Right forelimb (tissue), 1 donor: ENCODE measurements at places on chromosomes 2 and 18.

GRCh38 chr18:49591775-49592174, 29.9 kb downstream of the LIPG start:
- DNase-seq: no peak

DNA sequence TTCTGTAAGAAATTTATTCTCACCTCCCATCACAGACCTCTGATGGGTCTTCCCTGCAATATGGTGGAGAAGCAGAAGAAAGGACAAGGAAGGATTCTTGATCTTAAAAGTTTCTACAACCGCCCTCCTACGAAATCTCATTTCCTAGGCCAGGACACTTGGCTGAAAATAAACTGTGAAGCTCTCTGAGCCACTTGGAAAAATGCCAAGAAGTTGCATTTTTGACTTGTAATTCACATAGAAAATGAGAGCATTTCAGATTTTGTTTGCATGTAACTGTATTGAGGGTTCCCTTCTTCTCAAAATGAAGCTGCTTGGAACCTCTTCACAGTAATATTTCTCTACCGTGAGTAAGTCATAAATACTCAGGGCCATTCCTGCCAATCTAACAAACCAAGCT, 458.3 kb upstream of the SLC14A2 start:
- no peak for DNase-seq

DNA sequence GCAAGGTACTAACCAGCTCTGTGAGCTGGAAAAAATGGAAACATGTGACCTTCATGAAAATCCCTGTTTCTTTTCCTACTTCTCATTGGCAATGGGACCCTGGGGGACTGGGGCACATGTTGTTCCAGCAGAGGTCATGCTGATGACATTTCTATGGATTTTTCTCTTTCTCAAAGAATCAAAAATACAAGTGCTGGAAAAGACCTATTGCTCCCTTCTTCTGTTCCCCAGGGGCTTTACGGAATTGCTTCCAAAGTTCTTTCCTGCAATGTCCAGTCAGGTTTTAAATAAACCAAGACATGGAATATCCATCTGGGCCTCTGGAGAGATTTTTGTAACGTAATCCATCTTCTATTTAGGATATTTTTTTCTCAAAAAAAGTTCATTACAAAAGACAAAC, 1006.1 kb upstream of the CELF4 start:
- no peak for DNase-seq

DNA sequence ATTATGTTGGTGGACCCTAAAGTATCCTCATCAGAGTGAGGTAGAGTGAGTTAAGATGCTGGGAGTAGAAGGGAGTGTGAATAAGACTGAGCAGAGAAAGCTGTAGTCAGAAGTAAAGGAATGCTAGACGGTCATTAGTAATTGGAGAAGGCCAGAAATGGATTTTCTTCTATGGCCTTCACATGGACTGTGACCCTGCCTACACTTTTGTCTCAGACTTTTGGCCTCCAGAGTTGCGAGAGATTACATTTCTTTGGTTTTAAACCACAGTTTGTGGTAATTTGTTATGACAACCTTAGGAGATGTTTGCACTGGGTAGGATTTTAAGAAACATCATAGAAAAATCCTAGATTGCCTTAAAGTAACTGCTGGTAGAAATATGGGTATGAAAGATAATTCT, 1267.7 kb upstream of the TMEFF2 start:
- no peak for DNase-seq

- DNase-seq: peak; percentile 65
These were observed 4.8 kb upstream of the ID2 start for GRCh38 chr2:8676921-8677645.

DNA sequence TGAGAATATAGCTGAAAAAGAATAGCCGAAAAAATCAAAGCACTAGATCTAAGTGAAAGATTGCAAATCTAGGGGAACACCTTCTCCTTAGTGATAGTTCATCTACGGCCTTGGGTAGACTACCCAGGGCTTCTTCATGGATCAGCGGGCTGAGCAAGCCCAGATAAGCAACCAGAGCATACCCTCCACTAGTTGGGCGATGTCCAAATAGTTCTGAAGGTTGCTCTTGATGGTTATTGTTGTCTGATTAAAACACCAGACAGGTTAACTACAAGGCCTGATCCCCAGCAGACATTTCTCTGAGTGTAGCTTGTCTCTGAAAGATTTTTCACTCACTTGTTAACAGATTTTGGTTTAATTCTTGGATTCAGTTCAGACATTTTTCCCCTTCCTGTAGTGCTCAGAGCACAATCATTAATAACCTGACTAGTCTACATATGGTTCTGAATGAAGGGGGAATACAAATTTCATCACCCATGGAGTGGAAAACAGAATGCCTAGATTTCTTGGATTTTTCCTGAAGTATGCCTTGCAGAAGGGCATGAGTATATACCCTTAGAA, 99.6 kb downstream of the BABAM2 start:
- no peak for DNase-seq

DNA sequence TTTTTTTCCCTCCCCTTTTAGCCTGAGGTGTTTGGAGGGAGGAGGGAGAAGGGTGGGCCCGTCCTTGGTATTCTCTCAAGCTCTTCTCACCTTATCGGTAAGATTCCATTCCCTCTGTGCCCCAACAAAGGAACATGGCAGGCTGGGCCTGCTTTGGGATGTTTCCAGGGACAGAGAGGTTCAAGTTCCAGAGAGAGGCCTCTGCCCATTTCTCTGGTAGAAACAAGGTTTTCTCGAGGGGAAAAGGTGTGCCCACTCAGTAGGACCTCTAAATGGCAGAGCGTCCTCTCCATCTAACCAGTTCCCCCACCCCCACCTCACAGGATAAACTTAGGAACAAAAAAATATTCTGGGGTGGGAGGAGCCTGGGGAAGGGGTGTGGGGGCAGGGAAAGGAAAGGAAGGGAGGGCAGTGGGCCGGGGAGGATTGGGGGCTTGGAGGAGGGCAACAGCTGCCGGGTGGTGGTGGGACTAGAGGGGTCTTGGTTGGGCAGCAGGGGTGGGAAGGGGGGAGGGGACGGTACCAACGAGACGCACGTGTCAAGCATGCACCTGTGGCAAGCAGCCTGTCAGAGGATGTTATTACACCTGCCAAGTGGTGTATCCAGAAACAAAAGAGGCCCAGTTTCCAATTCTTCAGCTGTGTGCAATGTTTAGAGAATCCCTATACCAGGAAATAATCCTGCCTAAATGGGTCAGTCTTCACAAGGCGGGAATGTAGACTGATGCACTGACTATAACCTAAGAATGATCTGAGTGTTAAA, 2.1 kb downstream of the PCBP1 start:
- peak; percentile 64 for DNase-seq

DNA sequence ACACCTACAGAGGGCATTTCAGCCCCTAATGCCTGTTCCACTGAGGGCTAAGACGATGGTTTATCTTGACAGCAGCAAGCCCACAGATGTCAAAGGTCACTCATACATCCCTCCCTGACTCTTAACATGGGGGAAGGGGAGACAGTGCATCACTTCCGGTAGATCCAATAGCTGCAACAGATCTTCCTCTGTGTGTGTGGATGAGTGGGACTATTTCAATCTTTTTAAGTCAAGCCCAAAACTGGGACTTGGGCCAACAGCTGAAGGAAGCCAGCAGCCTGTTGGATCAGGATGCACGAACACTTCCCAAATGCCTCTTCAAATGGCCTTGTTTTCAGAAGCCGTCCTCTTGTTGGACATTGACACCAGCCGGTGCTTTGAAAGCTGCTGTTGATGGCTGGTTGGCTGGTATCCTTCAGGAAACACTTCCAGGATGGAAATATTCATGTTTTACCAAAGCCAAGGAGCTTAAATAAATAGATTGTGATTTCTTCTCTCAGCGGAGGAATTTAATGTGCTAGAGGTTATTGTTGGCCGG, 59.2 kb downstream of the IL1R2 start:
- peak; percentile 92 for DNase-seq

DNA sequence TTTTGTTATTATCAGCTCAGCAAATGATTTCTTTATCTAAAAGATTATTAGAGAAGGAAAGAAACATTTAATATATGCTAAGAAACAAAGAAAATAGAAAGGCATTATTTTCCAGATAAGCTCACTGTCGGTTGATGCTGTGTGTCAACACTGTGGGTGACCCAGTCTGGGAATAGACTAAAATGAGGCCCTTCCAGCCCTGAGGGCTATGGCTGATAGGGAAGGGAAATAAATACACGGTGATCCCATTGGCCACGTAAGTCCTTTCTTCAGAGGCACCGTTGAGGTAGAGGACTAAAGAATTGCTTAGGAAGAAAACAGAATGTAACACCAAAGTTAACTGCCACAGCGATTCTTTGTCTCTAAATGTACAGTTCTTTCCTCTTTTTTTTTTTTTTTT, 1.8 kb downstream of the ABCB11 start:
- no peak for DNase-seq

- DNase-seq: no peak
These were observed 26.8 kb upstream of the SLC9A2 start for GRCh38 chr2:102592601-102593000.

- DNase-seq: no peak
These were observed 158.2 kb downstream of the L3MBTL4 start for GRCh38 chr18:6256521-6256920.

DNA sequence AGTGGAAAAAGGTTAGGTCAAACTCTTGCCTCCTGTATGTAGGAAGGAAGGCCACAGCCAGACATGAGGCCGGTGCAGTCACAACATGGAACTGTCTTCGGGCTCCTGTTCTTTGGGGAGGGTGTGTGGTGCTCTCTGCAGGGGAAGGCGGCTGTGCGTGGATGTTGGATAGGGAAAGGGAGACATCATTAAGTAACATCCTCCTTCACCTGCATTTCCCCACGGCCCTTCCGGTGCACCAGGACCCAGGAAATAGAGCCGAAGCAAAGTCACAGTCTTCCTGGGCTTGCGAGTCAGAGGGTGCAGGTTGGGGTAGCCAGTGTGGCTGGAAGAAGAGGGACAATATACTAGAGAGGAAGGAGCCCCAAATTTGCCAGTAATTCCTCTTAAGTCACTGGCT, 78.9 kb upstream of the SMAD7 start:
- DNase-seq: peak; percentile 26
